ENCODE measurements at places on chromosomes 6 and 20.

DNA sequence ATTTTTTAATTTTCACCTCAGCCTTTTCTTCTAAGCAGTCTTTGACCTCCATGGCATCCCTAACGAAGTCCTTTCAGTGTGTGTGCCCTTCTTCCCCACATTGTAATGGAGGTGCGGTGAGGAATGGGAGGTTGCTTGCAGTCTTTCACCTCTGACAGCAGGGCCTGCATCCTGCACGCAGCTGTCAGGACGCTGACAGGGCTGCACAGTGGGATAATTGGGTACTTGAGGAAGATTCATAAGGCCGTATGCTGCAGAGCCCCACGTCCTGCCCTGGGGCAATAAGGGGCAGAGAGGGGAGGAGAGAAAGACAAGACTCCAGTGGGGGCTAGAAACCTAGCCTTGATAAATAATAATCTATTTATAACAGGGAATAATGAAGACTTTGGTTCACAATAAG lies 184.7 kb downstream of the SAMD5 start:
- DNase-seq, result no peak

- DNase-seq, result no peak
Observed at GRCh38 chr20:45751721-45752120, 29.6 kb downstream of the SPINT4 start.

GRCh38 chr6:16729183-16729691 lies 32.0 kb downstream of the ATXN1 start:
- DNase-seq, result peak; percentile 54

- DNase-seq, result no peak
Observed at GRCh38 chr6:148239215-148239614, 103.4 kb upstream of the SASH1 start.

GRCh38 chr6:34447386-34447785 lies 18.5 kb upstream of the PACSIN1 start:
- DNase-seq, result no peak

DNA sequence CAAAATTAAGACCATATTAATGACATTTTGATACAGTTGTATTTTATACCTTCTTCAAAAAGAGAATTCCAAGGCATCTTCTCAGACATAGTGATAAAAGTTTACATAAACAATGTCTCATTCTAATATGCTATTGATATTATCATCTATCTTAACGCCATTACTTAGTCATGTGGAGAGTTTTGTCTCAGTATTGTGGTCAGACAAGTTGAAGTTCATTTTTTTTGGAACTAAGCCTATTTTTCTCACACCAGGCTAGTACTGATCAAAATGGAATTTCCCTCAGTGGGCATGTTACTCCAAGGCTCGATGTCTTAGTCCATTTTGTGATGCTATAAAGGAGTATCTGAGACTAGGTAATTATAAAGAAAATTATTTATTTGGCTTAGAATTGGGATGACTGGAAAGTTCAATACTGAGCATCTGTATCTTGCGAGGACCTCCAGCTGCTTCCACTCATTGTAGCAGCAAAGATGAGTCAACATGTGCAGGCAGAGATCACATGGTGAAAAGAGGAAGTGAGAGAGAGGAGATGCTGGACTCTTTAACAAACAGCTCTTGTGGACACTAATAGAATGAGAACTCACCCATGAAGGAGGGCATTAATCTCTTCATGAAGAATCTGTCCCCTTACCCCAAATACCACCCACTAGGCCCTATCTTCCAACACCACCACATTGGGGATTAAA lies 825.5 kb upstream of the MANEA start:
- peak; percentile 9 for DNase-seq

DNA sequence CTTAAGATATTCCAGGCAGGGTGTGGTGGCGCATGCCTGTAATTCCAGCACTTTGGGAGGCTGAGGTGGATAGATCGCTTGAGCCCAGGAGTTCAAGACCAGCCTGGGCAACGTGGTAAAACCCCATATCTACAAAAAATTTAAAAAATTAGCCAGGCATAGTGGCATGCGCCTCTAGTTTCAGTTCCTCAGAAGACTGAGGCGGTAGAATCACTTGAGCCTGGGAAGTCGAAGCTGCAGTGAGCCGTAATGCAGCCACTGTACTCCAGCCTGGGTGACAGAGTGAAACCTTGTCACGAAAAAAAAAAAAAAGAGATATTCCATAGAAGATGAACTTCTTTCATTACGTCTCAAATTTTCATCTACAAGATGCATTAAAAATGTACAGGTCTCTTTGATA lies 46.7 kb upstream of the ISM1 start:
- no peak for DNase-seq

DNA sequence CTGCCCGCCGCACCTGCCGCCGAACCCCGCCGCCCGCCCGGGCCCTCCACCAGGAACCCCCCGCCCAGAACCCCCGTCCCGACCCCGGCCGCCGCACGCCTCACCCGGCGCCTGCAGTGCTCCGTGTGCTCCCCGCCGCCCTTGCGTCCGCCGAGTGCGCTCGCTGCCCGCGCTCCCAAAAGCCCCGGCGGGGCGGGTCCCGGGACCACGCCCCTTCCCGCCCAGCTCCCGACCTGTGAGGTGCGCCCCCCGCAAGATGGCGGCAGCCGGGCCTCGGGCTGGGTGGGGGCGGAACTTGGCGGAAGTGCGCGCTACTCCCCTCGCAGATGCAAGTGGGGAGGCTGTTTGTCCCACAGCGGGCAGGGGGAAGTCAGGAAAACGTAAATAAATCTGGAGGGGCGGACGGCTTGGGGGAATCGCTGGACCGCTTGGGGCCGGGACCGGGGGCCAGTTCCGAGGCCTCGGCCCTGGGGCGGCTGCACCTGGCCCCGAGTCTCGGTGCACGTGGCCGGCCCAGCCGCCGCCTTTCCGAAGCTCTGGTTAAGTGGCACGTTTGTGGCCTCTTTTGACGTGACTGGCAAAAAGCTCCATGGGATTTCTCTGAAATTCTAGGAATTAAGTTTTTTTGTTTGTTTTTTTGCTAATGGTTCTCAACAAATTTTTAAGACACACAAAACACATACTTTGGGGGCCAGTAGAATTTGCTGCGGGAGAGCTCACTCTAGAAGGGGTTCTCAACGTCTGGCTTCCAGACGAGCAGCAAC lies at the start of gene EZR:
Gene EZR (minus strand): TSS at position 156 of the 764 bp plus-strand sequence. CDS start 1,275 bp downstream, outside the sequence.
- DNase-seq, result peak; percentile 24

GRCh38 chr6:13560651-13561044 lies 13.8 kb upstream of the SIRT5 start:
- no peak for DNase-seq

GRCh38 chr6:87945966-87946365 lies 101.7 kb upstream of the SPACA1 start:
- DNase-seq, result no peak

- peak; percentile 38 for DNase-seq
Observed at GRCh38 chr6:14732844-14733757, 512.8 kb upstream of the JARID2 start.

- peak; percentile 24 for DNase-seq
Observed at GRCh38 chr6:136410201-136411024, 120.8 kb upstream of the BCLAF1 start.

GRCh38 chr20:53550280-53551187 lies 43.1 kb downstream of the ZNF217 start:
- DNase-seq, result peak; percentile 42

DNA sequence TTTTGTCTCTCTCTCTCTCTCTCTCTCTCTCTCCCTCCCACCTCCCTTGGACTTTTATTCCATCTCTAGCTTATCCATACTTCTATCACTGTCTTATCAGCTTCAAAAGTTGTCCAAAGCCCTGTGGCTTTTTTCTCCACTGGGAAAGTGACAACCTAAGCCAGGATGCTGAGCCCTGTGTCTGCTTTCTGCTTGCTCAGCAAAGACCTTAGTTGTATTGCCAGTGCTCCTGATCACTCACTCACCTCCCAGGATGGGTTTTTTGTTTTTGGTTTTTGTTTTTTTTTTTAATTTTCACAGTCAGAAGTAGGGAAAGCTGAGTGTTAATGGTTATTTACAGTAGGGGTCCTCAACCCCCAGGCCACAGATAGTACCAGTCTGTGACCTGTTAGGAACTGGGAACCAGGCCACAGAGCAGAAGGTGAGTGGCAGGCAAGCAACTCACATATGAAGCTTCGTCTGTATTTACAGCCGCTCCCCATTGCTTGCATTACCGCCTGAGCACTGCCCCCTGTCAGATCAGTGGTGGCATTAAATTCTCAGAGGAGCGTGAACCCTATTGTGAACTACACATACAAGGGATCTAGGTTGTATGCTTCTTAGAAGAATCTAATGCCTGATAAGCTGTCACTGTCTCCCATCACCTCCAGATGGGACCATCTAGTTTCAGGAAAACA lies 125.0 kb upstream of the ID4 start:
- DNase-seq, result no peak

DNA sequence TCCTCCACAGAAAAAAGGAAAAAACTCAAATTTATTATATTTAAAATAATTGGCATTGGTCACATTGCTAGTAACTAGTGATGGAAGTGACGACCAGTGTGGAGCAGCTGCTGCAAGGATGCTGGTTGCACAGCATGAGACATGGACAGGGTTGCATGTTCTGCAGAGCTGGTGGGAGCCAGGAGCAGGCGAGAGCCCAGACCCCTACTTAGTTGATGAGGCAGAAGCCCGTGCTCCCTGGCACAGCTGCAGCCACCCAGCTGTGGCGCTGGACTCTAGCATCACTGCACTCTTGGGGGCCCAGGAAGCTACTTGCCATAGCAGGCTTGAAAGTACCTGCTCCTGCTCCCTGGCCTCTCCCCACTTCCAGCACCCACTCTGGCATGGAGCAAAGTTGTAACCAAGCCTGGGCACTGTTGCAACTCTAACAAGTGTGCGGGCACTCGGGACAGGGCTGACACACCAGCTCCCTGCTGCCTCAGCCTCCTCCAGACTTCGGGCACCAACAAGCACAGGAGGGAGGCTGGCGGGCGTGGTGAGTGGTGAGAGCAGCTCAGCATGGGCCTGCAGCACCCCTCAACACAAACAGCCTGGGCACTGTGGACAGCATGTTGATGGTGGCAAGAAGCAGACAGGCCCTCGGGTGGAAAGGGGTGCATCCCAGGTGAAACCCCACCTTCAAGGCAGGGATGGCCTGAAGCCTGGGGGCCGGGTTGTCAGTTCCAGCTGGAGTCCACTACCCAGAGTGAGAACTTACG lies 69.6 kb downstream of the EYS start:
- DNase-seq, result no peak

DNA sequence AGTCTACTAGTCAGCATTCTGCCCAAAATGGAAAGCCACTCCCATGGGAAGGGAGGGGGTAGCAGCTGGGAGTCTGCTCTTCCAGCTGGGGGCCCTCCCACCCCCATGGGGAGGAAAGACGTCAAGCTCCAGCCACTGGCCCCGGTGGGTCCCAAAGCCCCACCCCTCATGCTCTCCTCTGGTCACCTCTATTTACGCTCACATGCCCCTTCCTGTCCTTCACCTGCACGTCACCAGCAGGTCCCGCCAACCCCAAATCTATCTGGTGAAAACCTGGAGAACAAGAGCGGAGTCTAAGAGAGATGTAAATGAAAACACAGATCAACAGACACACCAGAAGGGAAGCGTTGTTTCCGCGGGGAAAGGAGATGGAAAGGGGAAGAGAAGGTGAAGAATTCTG lies 30.0 kb upstream of the ZBP1 start:
- no peak for DNase-seq

GRCh38 chr20:35502352-35502751 lies 27.1 kb downstream of the C20orf173 start:
- no peak for DNase-seq

DNA sequence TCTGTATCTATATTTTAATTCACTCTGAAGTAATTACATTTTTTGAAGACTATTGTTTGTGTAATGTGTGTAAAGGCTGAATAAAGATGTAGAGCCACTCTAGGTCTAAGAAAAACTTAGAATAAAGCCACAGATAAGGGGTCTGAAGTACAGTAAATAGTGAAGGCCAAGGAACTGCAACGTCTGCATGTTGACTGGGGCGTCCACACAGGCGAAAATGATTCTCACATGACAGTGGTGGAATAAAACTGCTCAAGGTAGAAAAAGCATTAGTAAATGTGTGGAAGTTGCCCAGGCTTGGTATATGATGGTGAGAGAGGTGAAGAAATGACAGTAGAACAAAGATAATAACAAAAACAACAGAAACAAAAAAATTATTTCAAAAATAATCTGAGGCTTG lies 196.2 kb downstream of the KHDRBS2 start:
- no peak for DNase-seq

DNA sequence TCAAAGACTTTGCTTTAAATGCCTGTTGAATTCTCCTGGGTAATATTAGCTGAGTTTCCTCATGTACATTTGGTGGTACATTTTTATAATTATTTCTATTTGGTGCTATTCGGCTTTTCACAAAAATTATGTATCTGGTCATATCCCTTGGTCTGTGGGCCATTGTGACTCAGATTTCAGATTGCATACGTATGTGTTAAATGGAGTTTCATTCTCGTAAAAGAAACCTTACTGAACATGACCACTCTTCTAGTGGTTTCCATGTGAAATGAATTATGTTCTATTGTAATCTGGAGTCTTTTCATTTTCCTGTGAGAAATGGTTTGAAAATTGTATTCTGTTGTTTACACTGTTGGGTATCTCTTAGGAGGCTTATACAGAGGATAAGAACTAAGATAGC lies 386.2 kb upstream of the FLRT3 start:
- DNase-seq, result no peak

GRCh38 chr20:46901638-46902037 lies 7.0 kb downstream of the EYA2 start:
- DNase-seq, result no peak

DNA sequence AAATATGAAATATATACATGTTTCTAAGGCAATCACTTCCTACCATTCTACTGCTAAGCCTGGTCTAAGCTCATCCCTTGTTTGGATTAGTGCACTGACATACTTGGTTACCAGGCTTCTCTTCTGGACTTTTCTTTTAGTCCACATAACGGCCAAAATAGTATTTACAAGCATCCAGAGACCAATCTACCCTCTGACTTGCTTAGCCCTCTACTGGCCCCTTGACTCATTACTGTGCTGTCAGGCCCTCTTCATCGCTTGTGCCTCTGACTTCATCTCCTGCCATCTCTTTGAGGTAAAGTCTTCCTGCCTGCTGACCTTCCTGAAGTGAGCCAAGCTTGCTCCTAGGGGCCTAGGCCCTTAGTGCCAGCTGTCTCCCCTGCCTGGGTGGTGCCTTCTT lies 35.1 kb downstream of the TULP4 start:
- no peak for DNase-seq

- DNase-seq, result no peak
Observed at GRCh38 chr6:13452346-13453117, 34.9 kb downstream of the GFOD1 start.

DNA sequence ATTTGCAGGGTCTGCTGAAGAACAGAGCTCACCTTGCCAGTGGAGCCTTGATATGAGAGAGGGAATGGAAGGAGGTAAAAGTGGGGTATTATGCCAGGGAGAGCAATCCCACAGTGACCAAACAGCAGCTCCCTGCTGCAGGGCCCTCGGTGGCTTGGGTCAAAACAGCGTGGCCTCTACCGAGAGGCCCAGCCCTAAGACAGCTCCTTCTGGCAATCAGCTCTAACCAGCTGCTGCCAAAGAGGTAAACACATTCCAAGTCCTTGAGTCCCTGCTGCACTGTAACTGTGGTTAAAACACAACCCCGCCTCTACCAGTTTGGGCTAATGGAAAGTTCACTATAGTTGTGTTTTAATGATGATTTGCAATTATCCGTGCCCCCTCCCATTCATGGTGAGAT lies 1.4 kb upstream of the DAAM2 start:
- DNase-seq, result peak; percentile 83

Measured in H4 (cell line).